ENCODE measurements at places on chromosomes 1 and 21. TPM values are rescaled to one million over a fixed set of nuclear protein-coding genes. Genes with fewer than 3 reads are reported as not detected.

LCE1E gene
- not detected for total RNA-seq

- peaks cover 20% of the 10 kb centered on the region for H3K4me1 ChIP-seq
- no peaks in the 10 kb centered on the region for H3K27me3 ChIP-seq
- no peak overlapping the region for H3K4me3 ChIP-seq
- H3K36me3 ChIP-seq: no peaks in the 10 kb centered on the region
- no peak overlapping the region for H3K27ac ChIP-seq
- no peak for DNase-seq
Observed at GRCh38 chr1:8813991-8814390, 3.4 kb downstream of the RERE start.

- no peaks in the 10 kb centered on the region for H3K27me3 ChIP-seq
- no peaks in the 10 kb centered on the region for H3K36me3 ChIP-seq
- H3K4me3 ChIP-seq: no peak overlapping the region
- no peaks in the 10 kb centered on the region for H3K4me1 ChIP-seq
Observed at GRCh38 chr1:235817101-235817728, 49.5 kb downstream of the LYST start.

- no peaks in the 10 kb centered on the region for H3K4me1 ChIP-seq
- DNase-seq: no peak
- no peak overlapping the region for H3K27ac ChIP-seq
- no peak overlapping the region for H3K4me3 ChIP-seq
Observed at GRCh38 chr1:23931491-23931880, 18.3 kb upstream of the CNR2 start.

GRCh38 chr1:28437924-28438699 is 67.7 kb upstream of the RCC1 start:
- peaks cover 5% of the 10 kb centered on the region for H3K4me1 ChIP-seq
- no peak overlapping the region for H3K4me3 ChIP-seq
- no peak for DNase-seq
- H3K27ac ChIP-seq: no peak overlapping the region
- H3K27me3 ChIP-seq: no peaks in the 10 kb centered on the region

DNA sequence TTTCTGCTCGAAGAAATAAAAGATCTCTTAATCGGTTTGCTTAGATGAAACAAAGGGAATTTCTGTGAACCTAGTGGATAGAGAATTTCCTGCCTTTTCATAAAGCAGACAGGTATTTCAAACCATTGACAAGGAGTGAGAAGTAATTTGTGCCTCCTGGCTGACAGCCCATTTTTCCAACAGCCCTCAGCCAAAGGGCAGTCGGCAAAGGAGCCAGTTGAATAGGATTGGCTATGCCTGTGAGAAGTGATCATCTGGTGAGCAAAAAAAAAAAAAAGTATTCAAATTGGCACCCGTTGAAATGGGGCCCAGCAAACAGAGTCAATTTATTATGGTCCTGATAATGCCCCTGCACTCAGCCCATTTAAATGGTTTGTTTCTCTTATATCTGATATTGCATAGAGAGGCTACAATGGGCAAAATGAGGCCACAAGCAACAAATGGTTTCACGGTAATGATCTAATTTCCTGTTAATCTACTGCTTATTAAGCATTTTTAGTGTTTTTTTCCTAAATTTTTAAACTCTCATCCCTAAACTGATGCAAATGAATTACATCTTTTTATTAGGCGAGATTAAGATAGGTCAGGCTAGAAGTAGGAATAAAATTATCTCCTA is 477.5 kb downstream of the NUF2 start:
- no peak overlapping the region for H3K4me3 ChIP-seq
- H3K27ac ChIP-seq: no peak overlapping the region
- no peaks in the 10 kb centered on the region for H3K27me3 ChIP-seq
- no peaks in the 10 kb centered on the region for H3K36me3 ChIP-seq

All from CD4-positive, alpha-beta T cell (primary cell).